ENCODE measurements at places on chromosomes 2 and 18. TPM values are rescaled to one million over a fixed set of nuclear protein-coding genes. Genes with fewer than 3 reads are reported as not detected.

DNA sequence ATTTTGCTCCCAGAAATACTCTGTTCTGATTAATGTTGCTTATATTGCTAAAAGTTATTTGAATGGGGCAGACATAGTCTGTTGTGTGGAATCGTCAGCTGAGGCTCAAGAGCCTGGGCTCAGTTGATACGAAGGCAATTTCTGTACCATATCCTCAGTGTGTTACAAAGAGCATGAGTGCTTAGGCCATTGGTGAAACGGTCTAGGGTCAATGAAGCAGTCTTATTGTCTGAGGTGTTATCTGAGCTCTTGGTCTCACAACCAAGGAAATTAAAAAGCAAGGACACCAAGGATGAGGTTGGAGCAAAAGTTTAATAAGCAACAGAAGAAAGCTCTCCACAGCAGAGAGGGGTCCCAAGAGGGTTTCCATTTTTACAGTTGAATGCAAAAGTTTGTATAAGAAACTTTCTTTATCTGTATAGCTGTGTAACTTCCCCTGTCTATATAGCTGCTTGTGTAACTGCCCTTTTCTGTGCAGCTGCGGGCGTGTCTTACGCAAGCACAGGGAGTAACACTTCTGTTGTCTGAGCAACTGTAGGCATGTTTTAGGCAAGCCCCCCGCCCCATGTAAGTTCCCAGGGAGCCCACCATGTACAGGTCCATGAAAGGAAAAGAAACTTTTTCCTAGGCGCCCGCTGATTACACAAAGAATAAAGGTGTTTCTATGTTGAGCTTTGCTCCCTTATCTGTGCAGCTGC, 40.6 kb upstream of the DSC1 start:
- DNase-seq, result peak; percentile 97

DNA sequence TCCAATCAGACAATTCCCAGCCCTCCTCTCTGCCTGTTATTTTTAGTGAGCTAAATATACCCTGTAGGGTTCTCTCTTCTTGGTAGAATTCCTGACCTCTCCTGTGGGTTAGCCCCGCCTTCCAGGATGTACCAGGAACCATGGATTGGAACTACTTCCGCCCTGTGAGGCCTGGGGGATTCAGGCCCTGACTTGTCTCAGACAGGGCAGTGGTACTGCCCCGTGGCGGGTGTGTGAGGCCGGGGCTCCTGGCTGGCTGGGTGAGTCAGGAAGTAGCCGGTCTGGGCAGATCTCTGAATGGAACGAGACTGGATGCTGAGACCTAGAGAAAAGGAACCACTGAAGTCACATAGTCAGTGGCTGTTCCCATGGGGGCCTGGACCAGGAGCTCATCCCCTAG, 50.5 kb downstream of the DYSF start:
- DNase-seq, result no peak

The ALMS1 gene
- total RNA-seq, result 67.3 TPM

The SCN9A gene
- total RNA-seq, result not detected
